ENCODE measurements at places on chromosomes 5 and 9.

- no peak for DNase-seq
Measured at GRCh38 chr5:76838481-76839261, 11.1 kb upstream of the S100Z start.

- no peak for DNase-seq
Measured at GRCh38 chr5:35811108-35811741, 45.5 kb upstream of the IL7R start.

GRCh38 chr9:109597496-109597895 is 99.4 kb upstream of the PTPN3 start:
- DNase-seq, result no peak

DNA sequence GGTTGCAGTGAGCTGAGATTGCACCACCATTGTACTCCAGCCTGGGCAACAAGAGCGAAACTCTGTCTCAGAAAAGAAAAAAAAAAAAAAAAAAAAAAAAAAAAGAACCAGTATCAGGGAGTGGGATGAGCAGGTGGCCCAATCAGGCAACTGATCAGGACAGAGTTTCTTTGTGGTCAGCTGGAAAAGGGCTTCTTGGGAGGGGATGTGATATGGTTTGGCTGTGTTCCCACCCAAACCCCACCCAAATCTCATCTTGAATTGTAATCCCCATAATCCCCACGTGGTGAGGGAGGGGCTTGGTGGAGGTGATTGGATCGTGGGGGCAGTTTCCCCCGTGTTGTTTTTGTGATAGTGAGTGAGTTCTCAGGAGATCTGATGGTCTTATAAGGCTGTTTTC is 4.7 kb upstream of the GCNT1 start:
- no peak for DNase-seq

DNA sequence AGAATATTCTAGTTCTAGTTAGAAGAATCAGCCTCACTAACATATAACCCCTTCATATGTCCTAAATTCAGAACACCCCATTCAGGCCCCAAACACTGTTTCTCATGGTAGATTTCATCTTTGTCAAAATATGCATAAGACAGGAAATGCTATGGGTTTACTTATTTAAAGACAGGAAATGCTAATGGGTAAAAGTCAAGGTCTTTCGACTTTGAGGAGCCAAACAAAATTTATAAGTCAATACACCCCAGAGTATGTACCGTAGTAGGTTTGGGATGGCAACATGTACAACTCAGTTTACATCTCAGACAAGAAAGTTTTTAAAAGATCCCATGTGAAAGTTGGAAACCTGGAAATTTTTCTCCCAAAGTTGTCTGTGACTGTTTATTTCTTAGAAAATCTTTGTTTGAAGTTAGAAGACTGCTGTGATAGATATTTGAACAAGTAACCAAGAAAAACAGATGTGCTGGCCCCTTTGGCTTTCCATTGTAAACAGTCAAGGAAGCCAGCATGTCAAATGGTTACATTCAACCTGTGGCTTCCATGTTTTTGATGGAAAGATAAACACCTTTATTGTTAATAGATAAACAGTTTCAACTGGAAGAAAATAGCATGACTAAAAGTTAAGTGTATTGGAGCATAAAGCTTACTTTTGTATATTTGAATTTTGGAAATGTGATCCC is 102.2 kb downstream of the INIP start:
- no peak for DNase-seq

DNA sequence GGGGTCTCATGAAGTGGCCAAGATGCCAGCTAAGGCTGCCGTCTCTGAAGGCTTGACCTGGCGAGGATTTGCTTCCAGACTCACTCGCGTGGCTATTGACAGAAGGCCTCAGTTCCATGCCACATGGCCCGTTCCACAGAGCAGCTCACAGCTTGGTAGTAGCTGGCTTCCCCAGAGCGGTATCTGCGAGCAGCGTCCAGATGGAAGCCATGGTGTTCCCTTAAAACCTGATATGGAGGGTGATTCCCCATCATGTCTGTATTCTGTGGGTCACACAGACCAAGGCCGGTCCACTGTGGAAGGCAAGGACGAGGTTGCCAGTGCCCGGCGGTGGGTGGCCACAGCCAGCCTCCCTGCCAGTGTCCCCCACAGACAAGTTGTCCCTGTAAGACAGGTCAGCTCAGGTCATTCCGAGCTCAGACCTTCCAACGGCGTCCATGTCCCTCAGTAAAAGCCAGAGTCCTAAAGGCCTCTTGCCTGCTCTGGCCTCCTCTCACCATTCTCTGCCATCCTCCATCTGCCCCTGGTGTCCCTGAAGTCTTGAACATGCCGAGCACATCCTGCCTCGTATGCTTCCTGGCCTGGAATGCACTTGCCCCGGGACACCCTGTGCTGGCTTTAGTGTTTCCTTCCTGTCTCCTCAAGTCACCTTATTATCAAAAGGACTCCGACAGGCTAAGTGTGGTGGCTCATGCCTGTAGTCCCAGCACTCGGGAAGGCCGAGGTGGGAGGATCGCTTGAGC is 61.3 kb upstream of the LRRTM2 start:
- DNase-seq, result no peak

- DNase-seq, result no peak
Measured at GRCh38 chr5:133807348-133807747, 161.1 kb downstream of the C5orf15 start.

GRCh38 chr5:159764283-159765134 is 151.8 kb upstream of the ADRA1B start:
- DNase-seq, result no peak

Data from activated T-helper 1 cell treated with anti-CD3 and anti-CD28 coated beads, Interleukin-2, amount 50 U/mL, for 16 hours (primary cell).